Globus pallidus (tissue), 1 donor: ENCODE measurements at places on chromosomes 3 and 15.

DNA sequence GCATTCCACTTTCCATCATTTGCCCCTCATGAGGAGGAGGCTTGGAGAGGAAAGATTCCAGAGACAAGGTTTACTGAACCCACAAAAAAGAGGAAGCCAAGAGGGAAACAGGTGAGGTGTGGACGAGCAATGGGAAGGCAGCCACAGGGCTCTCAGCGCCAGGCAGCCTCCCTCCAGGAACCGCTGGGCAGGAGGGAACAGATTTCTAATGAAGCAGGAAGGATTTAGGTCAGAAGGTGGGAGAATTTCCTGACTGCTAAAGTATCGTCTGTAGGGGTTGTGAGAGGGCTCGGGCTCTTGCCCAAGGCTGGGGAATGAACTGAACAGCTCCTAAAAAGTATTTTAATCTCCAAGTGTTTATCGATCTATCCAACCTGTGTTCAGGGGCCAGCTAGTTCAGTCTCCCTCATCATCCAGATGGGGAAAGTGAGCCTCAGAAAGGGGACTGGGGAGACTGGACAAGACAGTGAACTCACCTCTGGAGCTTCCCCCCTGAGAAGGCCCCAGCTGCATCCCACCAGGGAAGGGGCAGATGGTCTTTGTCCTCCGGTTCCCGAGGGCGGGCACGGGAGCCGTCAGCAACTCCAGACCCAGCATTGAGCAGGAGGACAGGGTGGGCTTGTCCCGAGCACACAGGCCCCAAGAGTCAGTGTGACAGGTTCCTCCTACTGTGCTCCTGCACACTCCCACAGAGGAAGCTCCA, 10.5 kb downstream of the LOXL1 start:
- DNase-seq: no peak

DNA sequence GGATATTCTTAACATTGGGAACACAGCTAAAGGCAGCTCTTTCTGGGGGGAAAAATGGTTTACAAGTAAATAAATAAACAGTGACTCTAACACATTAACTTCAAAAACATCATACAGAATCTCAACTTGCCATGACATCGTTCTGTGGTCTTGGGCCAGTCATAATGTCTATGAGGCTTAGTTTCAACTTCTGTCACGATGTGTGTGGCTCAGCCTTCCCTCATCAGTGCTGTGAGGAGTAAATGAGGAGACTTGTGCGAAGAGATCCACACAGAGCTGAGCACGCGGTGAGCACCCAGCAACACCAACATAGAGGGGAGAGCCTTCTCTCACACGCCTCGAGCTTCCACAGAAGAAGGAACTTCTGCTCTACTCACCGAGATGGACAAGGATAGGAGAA, 49.0 kb downstream of the DZIP1L start:
- DNase-seq: no peak

DNA sequence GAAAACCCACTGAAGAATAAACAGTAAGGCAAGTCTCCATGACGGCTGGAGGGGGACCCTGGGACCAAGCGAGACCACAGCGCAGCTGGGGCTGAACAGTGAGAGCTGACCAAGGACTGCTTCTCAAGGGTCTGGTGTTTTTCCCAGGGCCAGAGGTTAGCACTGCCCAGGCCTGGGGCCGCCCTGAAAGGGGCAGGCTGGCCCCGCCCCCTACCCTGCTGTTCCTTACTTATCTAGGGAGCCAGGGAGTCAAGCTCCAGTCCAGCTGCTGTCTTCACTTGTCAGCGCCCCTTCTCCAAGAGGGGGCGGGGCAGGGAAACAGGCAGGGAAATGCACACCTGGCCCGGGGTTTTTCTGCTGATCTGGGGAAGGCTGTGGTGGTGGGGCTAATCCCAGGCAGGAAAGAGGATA, 51.6 kb upstream of the HACD2 start:
- no peak for DNase-seq

DNA sequence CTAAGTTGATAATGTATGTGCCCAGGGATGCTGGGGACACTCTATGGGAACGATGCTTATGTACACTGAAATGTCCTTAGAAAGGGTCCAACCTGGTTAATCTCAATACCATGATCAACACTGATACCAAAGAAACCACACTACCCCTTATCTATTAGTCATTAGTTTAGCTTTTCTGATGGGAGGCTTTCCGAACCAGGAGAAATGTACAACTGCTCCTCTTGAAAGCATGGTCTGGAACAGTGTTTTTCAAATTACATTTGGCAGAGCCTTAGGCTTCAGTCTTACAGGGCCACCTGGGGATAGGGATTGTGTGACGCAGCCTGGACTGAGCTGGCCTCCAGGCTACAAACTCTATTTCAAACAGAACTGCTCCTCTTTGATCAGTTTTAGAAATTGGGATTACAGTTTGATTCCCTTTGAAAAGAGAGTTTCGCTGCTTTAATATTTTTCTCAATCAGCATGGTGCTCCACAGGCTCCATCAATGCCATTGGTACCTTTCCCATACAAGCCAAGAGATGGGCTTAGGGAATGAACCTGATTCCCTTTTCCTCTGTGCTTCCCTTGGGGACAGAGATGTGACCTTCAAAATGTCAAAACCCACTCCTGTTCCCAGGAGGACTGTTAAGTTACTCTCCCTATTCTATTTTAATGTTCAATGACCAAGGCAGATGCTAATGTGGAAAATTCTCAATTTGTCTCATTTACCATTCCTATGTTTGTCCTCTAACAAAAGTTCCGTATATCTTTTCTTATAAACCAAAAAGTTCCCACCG, 296.0 kb upstream of the ADAMTS9 start:
- DNase-seq: no peak

GRCh38 chr3:178277605-178278004, 258.6 kb upstream of the KCNMB2 start:
- no peak for DNase-seq
